ENCODE measurements at places on chromosomes 1 and 21. TPM values are rescaled to one million over a fixed set of nuclear protein-coding genes. Genes with fewer than 3 reads are reported as not detected.
A peak's percentile ranks its signal among the peaks of the same experiment; 100 is the strongest.

DNA sequence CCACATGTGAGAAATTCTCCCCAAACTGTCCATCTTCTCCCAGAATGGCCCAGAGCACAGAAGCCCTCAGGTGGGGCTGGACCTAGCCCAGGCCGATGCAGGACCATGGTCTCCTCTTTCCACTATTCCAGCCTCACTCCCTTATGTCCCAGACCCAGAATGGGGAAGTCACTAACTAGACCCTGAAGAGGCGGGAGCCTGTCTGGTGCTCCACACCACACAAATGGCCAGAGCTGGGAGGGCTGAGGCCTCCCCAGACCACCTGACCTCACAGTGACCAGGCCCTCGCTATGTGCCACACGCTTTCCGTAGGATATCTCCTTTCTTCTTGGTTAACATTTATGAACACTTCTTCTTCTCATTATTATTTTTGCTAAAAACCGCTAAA, 54.9 kb upstream of the EDN2 start:
- H3K4me1 ChIP-seq: peaks cover 39% of the 10 kb centered on the region
- no peaks in the 10 kb centered on the region for H3K27me3 ChIP-seq
- H3K27ac ChIP-seq: no peak overlapping the region
- no peaks in the 10 kb centered on the region for H3K36me3 ChIP-seq
- H3K4me3 ChIP-seq: no peak overlapping the region
- DNase-seq: no peak

The AMY1A gene
- total RNA-seq: not detected

- peak overlapping the region; percentile 57 for H3K27ac ChIP-seq
- H3K36me3 ChIP-seq: no peaks in the 10 kb centered on the region
- H3K4me3 ChIP-seq: no peak overlapping the region
Observed at GRCh38 chr1:232378266-232379062, 251.5 kb downstream of the SIPA1L2 start.

DNA sequence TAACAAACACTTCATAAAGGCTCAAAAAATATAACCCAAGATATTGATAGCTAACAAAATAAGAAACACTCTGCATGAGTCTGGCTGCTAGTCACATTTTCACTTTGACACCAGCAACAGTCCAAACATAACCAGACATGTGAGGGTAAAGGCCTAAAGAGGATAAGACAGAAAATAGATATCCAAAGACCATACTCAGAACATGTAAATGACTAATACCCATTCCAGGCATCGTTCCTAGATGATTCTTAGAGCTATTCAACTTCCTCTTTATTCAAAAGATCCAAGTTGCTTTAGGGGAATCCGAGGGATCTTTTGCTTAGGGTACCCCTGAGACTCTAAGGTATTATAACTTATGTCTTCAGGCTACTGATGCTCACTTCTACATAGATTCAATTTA, 5.1 kb downstream of the COL24A1 start:
- no peak overlapping the region for H3K4me3 ChIP-seq
- DNase-seq: no peak
- H3K27ac ChIP-seq: peak overlapping the region; percentile 20
- H3K27me3 ChIP-seq: peaks cover 10% of the 10 kb centered on the region
- H3K36me3 ChIP-seq: no peaks in the 10 kb centered on the region

GRCh38 chr1:72435025-72435424, 152.7 kb upstream of the NEGR1 start:
- H3K27ac ChIP-seq: no peak overlapping the region
- H3K4me3 ChIP-seq: no peak overlapping the region
- H3K27me3 ChIP-seq: peaks cover 1% of the 10 kb centered on the region

DNA sequence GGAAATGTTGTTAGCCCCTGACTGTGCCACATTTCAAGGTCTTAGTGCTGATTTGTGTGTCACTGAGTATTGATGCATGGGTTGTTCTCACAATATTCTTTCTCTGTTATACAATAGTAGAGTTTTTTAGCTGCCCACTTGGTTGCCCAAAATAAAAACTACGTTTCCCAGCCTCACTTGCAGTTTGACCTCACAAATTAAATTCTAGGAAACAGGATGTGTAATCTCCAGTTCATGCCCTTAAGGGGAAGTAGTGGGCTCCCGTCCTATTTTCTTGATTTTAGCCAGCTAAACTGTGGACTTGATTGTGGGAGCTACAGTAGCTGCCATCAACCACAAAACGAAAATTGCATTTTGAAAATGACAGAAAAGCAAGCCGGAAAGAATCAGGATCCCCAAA, 27.3 kb upstream of the LAMC1 start:
- no peak overlapping the region for H3K27ac ChIP-seq
- no peaks in the 10 kb centered on the region for H3K27me3 ChIP-seq
- no peak for DNase-seq
- H3K4me1 ChIP-seq: no peaks in the 10 kb centered on the region
- H3K36me3 ChIP-seq: no peaks in the 10 kb centered on the region
- no peak overlapping the region for H3K4me3 ChIP-seq

GRCh38 chr1:216055004-216055403, 368.2 kb downstream of the USH2A start:
- no peaks in the 10 kb centered on the region for H3K4me1 ChIP-seq
- no peak overlapping the region for H3K4me3 ChIP-seq
- no peak overlapping the region for H3K27ac ChIP-seq
- peaks cover 6% of the 10 kb centered on the region for H3K27me3 ChIP-seq
- H3K36me3 ChIP-seq: no peaks in the 10 kb centered on the region

The EEIG2 gene
- total RNA-seq: 13.8 TPM

The CCDC27 gene
- total RNA-seq: not detected

The C4BPA gene
- not detected for total RNA-seq

DNA sequence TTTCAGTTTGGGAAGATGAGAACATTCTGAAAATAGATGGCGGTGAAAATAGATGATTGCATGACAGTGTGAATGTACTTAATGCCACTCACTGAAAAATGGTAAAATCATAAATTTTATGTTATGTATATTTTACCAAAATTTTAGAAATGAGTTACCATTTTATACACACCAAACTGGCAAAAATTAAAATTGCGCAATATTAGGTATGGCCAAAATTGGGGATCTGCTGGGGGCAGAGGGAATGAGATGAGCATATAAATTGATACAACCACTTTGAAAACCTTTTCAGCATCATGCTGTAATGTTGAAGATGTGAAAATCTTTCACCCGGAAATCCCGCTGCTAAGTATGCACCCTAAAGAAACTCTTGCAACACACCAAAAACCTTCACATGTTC, 10.8 kb upstream of the TMPRSS2 start:
- no peak overlapping the region for H3K4me3 ChIP-seq
- H3K36me3 ChIP-seq: no peaks in the 10 kb centered on the region
- DNase-seq: no peak

- H3K36me3 ChIP-seq: peaks cover 2% of the 10 kb centered on the region
- DNase-seq: no peak
- peaks cover 77% of the 10 kb centered on the region for H3K4me1 ChIP-seq
Observed at GRCh38 chr1:36383240-36383639, 2.5 kb downstream of the STK40 start.

- no peak overlapping the region for H3K4me3 ChIP-seq
- peaks cover 31% of the 10 kb centered on the region for H3K27me3 ChIP-seq
- H3K36me3 ChIP-seq: no peaks in the 10 kb centered on the region
- H3K27ac ChIP-seq: no peak overlapping the region
- no peaks in the 10 kb centered on the region for H3K4me1 ChIP-seq
Observed at GRCh38 chr21:42663860-42664535, 10.6 kb downstream of the PDE9A start.

- H3K36me3 ChIP-seq: no peaks in the 10 kb centered on the region
- no peak overlapping the region for H3K27ac ChIP-seq
- DNase-seq: no peak
Observed at GRCh38 chr1:88608139-88608943, 75.7 kb upstream of the PKN2 start.

DNA sequence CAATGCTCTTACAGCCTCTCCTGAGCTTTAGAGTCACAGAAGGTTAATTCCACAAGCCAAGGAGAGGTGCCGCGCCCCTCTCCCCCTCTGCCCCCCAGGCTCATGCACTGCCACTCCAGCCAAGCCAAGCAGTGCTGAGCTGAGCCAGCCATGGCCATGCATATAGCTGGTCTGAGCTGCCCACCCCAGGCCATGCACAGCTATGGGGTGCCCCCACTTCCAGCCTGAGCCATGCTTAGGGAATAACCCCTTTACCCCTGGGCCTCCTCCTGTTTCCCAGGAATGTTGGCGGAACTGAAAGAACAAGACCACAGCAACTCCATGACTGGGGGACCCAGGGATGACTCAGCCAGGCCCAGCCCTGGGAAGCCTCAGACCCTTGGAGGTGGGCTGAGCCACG, 34.0 kb upstream of the MAGOH start:
- H3K36me3 ChIP-seq: peaks cover 4% of the 10 kb centered on the region
- DNase-seq: peak; percentile 75
- H3K27ac ChIP-seq: no peak overlapping the region
- no peaks in the 10 kb centered on the region for H3K4me1 ChIP-seq

The ADAMTS5 gene
- 52.2 TPM for total RNA-seq

The RPTN gene
- not detected for total RNA-seq

The NUF2 gene
- 3.3 TPM for total RNA-seq

DNA sequence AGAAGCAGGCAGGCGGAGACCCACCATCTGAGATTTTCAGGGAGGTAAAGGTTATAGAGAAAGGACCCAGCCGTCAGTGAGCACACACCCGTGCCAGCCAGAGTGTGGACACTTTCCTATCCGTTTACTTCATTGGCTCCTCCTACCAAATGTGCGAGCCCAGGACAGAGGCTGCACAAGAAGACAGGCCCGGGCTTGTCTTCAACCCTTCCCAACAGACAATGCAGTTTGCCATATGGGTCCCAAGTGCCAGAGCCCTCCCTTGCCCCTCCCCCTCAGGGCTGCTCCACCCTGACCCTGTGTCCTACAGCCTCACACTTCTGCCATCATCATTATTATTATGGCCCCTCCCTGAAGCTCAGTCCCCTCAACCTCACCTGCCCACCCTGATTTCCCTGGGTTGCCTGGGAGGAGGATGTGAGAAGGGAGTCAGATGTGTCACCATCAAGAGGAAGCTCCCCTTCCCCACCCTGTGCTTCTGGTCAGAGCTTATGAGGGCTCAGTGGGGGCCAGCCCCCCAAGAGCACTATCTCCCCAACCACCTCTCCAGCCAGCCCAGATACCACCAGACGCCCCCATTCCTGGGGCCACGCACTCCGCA, 9.4 kb downstream of the LAPTM5 start:
- peak; percentile 64 for DNase-seq
- H3K27me3 ChIP-seq: peaks cover 12% of the 10 kb centered on the region
- H3K36me3 ChIP-seq: no peaks in the 10 kb centered on the region
- H3K27ac ChIP-seq: no peak overlapping the region
- no peak overlapping the region for H3K4me3 ChIP-seq

The AIM2 gene
- total RNA-seq: not detected

DNA sequence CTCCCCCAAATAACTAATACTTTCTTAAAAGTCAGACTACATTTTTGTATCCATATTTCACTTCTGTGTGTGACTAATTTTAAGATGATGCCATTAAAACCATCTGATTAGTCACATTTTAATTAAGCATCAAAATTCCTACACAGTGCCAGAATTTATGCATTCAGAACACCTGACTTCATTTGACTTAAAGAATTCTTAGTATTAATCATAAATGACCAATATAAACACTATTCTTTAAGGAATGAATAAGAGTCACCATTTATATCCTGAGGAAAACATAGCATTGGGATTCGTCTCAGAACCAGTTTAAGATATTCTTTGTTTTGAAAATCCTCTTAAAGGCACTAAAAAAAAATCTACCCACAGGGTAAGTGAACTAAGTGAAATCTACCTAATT, 37.0 kb downstream of the TM2D1 start:
- H3K4me1 ChIP-seq: peaks cover 9% of the 10 kb centered on the region
- H3K36me3 ChIP-seq: peaks cover 6% of the 10 kb centered on the region
- H3K27me3 ChIP-seq: no peaks in the 10 kb centered on the region
- no peak overlapping the region for H3K27ac ChIP-seq
- DNase-seq: no peak

- H3K36me3 ChIP-seq: no peaks in the 10 kb centered on the region
- H3K4me1 ChIP-seq: no peaks in the 10 kb centered on the region
- DNase-seq: no peak
- peaks cover 15% of the 10 kb centered on the region for H3K27me3 ChIP-seq
- no peak overlapping the region for H3K4me3 ChIP-seq
Observed at GRCh38 chr1:47752559-47752958, 244.6 kb downstream of the TRABD2B start.

The LCE1B gene
- total RNA-seq: not detected

The CELA3A gene
- not detected for total RNA-seq

GRCh38 chr1:25017436-25018109, 87.5 kb upstream of the RUNX3 start:
- no peak for DNase-seq
- no peaks in the 10 kb centered on the region for H3K36me3 ChIP-seq
- no peaks in the 10 kb centered on the region for H3K27me3 ChIP-seq
- H3K27ac ChIP-seq: peak overlapping the region; percentile 70
- H3K4me1 ChIP-seq: peaks cover 40% of the 10 kb centered on the region

- DNase-seq: no peak
- H3K4me1 ChIP-seq: no peaks in the 10 kb centered on the region
- peaks cover 18% of the 10 kb centered on the region for H3K36me3 ChIP-seq
- peaks cover 4% of the 10 kb centered on the region for H3K27me3 ChIP-seq
Observed at GRCh38 chr21:44828362-44829056, 10.6 kb upstream of the SUMO3 start.

DNA sequence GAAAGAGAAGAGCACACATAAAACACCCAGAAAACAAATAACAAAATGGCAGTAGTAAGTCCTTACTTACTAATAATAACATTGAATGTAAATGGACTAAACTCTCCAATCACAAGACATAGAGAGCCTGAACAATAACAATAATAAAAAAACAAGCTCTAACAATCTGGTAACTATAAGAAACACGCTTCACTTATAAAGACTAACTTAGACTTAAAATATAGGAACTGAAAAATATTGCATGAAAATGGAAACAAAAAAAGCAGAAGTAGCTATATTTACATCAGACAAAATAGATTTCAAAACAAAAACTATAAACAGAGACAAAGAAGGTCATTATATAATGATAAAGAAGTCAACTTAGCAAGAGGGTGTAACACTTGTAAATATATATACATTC, 83.1 kb upstream of the LYPLAL1 start:
- H3K4me3 ChIP-seq: no peak overlapping the region
- H3K27ac ChIP-seq: no peak overlapping the region
- no peaks in the 10 kb centered on the region for H3K27me3 ChIP-seq

DNA sequence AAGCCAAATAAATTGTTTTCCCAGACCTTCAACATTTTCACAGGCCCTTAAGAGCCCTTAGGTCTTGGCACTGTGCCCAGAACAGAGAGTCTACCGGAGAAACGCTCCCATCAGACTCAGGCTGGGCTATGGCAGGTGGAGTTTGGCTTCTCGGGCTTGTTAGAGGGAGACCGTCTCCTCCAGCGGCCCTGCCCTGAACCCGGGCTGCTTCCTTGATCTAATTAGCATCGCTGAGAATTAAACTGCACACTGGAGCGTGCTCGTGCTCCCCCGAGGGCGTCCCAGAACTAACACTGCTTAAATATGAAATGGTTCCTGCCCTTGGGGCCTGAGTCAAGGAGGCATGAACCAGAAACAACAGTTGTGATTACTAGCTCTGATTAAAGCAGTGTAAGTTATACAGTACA, 634.4 kb downstream of the MATN1 start:
- H3K27ac ChIP-seq: no peak overlapping the region
- no peak overlapping the region for H3K4me3 ChIP-seq
- peaks cover 40% of the 10 kb centered on the region for H3K4me1 ChIP-seq
- peaks cover 6% of the 10 kb centered on the region for H3K36me3 ChIP-seq

The DNAI4 gene
- 9.6 TPM for total RNA-seq

The FHAD1 gene
- not detected for total RNA-seq

The KCNH1 gene
- 6.0 TPM for total RNA-seq

GRCh38 chr1:71621785-71622184, 541.0 kb upstream of the ZRANB2 start:
- no peaks in the 10 kb centered on the region for H3K36me3 ChIP-seq
- H3K4me1 ChIP-seq: peaks cover 3% of the 10 kb centered on the region
- no peak for DNase-seq
- no peak overlapping the region for H3K27ac ChIP-seq

GRCh38 chr1:152654110-152654509, 9.1 kb upstream of the LCE2D start:
- H3K4me3 ChIP-seq: no peak overlapping the region
- no peaks in the 10 kb centered on the region for H3K36me3 ChIP-seq
